ENCODE measurements at places on chromosomes 3 and 15.

GRCh38 chr15:44084770-44085169 is 110.3 kb downstream of the FRMD5 start:
- DNase-seq = no peak

- no peak for DNase-seq
Observed at GRCh38 chr3:15056676-15057404, 8.3 kb downstream of the MRPS25 start.

- peak; percentile 12 for DNase-seq
Observed at GRCh38 chr3:26962492-26963360, 340.2 kb downstream of the LRRC3B start.

GRCh38 chr3:105982207-105982606 is 113.4 kb upstream of the CBLB start:
- DNase-seq = no peak

- DNase-seq = peak; percentile 81
Observed at GRCh38 chr3:196740481-196741248, 1.0 kb downstream of the PAK2 start.

GRCh38 chr3:46868287-46868686 is 5.0 kb upstream of the MYL3 start:
- no peak for DNase-seq

DNA sequence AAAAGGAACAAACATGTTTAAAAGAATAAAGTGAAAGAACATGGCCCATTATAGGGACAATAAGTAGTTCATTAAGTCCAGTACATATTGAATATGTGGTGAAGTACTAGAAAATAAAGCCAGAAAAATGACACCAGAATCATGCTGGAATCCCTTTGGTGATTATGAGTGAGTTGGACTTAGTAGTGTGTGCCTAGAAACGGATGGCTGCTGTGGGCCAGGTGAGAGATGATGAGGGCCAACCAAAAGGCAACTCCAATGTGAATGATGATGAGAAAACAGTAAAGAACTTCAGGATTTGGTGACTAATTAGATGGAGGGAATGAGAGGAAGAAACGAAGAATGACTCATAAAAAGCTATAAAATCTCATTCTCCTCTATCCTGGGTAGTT is 3.3 kb downstream of the CRYGS start:
- DNase-seq = no peak

DNA sequence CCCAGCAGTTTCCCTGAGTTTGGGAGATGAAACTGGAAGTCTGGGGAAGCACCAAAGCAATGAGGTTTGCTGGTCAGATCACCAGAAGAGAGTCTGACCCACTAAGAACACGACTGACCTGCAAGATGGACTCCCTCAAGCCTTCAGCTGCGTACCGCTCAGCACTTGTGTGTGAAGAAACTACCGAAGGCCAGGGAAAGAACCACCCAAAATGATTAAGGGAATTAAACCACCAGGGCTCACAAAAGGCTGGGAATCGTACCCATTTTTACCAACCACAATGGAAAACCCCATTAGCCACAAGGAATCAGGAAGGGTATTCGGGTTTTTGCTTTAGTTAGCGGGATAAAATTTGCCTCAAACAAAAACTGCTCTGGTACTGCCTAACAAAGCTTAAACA is 21.6 kb downstream of the ATP13A3 start:
- DNase-seq = no peak

Data from lung (tissue), 17 donors.